ENCODE measurements at places on chromosomes 7 and 10.

- no peaks in the 10 kb centered on the region for H3K36me3 ChIP-seq
- H3K27me3 ChIP-seq = no peaks in the 10 kb centered on the region
- no peak overlapping the region for H3K27ac ChIP-seq
- no peaks in the 10 kb centered on the region for H3K4me1 ChIP-seq
Measured at GRCh38 chr10:58173391-58173790, 94.3 kb downstream of the IPMK start.

DNA sequence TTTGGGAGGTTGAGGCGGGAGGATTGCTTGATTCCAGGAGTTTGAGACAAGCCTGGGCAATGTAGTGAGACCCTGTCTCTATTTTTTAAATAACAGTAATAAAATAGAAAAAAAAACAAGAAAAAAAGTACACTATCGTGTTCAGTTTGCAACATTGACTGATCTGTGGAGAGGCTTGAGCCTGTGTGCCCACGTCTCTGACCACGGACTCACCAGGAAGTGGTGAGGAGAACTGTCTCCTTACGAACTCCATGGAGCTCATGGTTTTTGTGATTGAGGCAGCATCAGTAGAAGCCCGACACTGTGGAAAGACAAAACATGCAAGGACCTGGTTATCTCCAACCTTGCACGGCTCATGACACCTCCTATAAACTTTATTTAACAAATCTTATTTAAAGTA is 23.9 kb upstream of the DNAJB6 start:
- no peaks in the 10 kb centered on the region for H3K27me3 ChIP-seq
- H3K36me3 ChIP-seq = no peaks in the 10 kb centered on the region
- H3K27ac ChIP-seq = no peak overlapping the region
- DNase-seq = no peak
- H3K4me1 ChIP-seq = no peaks in the 10 kb centered on the region
- no peak overlapping the region for H3K4me3 ChIP-seq

- peak overlapping the region; percentile 87 for H3K27ac ChIP-seq
- H3K36me3 ChIP-seq = no peaks in the 10 kb centered on the region
- H3K4me1 ChIP-seq = peaks cover 18% of the 10 kb centered on the region
- H3K4me3 ChIP-seq = no peak overlapping the region
- no peaks in the 10 kb centered on the region for H3K27me3 ChIP-seq
Measured at GRCh38 chr7:2855386-2855785, 11.3 kb upstream of the GNA12 start.

- no peaks in the 10 kb centered on the region for H3K36me3 ChIP-seq
- H3K4me1 ChIP-seq = no peaks in the 10 kb centered on the region
- no peak for DNase-seq
- no peak overlapping the region for H3K27ac ChIP-seq
Measured at GRCh38 chr10:56551037-56551436, 190.0 kb upstream of the ZWINT start.

DNA sequence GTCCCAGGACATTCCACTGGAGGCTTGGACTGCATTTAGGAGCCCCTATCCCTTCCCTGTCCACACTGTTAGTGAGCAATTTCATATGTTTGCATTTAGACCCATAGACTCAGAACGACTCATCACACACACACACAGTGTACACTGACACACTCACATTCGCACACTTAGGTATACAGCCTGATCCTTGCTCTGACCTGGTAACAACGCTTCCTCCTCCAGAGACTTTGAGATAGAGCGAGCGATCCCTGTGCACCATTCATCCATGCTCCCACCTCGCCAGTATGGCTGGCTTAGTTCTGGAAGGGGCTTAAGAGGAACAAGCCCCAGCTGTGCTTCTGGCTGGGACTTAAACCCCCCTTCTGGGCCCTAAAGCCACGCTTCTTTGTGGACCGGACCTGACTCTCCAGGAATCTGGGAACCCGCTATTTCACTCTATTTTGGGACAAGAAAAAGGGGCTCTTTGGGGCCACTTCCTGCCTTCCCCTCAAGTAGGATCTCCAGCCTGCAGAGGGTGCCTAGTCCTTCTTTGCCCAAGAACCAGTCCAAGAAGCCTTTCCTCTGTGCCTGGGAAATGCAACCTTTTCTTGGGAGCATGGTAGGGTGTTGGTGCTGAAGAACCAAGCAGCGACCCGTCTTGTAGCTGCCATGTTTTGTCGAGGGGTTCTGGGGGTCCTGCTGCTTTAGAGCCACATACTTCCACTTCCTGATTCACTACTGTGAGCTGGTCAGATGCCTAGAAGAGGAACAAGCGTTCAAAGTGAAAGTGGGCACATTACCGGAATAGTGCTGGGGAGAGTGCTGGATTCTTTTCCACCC is 1.1 kb upstream of the HOXA13 start:
- H3K4me3 ChIP-seq = no peak overlapping the region
- no peak overlapping the region for H3K27ac ChIP-seq
- no peaks in the 10 kb centered on the region for H3K36me3 ChIP-seq
- no peaks in the 10 kb centered on the region for H3K4me1 ChIP-seq
- H3K27me3 ChIP-seq = peaks cover 98% of the 10 kb centered on the region

DNA sequence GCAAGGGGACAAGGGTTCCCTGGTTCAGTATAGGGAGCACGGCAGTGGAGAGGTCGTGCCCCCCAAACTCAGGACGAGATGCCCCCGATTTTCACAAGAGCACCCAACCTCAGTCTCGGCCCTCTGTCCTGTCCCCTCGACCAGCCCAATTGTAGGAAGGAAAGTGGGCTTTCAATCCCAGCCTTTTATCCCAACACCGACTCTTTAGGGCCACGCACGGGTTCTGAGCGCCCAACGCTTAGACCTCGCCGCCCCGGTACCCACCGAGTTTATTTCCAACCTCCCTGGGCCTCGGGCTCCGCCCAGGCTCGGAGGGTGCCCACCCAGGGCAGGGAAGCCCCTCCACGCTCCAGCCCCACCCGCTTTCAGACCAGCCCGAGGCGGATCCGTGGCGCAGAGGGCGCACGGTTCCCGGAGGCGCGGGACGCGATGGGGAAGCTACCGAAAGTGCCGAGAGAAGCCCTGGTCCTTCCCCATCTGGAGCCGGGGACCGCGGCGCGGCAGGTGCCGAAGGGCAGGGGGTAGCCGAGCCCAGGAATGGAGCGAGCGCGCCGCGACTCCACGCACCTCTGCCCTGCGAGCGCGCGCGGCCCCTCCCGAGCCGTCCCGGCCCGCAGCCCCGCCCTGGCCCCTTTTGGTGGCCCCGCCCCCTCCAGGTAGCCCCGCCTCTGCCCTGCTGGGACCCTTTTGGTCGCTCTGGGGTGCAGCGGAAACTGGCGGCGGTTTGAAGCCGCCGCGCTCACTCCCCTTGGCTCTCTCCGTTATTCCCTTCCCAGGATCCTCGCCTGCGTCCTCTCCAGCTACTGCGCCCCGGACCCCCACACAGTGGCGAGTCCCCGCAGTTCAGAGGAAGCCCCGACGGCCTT is 20.4 kb downstream of the GRID2IP start:
- peaks cover 76% of the 10 kb centered on the region for H3K27me3 ChIP-seq
- H3K4me1 ChIP-seq = no peaks in the 10 kb centered on the region
- H3K27ac ChIP-seq = no peak overlapping the region
- DNase-seq = peak; percentile 48
- H3K36me3 ChIP-seq = no peaks in the 10 kb centered on the region
- H3K4me3 ChIP-seq = peak overlapping the region; percentile 49

DNA sequence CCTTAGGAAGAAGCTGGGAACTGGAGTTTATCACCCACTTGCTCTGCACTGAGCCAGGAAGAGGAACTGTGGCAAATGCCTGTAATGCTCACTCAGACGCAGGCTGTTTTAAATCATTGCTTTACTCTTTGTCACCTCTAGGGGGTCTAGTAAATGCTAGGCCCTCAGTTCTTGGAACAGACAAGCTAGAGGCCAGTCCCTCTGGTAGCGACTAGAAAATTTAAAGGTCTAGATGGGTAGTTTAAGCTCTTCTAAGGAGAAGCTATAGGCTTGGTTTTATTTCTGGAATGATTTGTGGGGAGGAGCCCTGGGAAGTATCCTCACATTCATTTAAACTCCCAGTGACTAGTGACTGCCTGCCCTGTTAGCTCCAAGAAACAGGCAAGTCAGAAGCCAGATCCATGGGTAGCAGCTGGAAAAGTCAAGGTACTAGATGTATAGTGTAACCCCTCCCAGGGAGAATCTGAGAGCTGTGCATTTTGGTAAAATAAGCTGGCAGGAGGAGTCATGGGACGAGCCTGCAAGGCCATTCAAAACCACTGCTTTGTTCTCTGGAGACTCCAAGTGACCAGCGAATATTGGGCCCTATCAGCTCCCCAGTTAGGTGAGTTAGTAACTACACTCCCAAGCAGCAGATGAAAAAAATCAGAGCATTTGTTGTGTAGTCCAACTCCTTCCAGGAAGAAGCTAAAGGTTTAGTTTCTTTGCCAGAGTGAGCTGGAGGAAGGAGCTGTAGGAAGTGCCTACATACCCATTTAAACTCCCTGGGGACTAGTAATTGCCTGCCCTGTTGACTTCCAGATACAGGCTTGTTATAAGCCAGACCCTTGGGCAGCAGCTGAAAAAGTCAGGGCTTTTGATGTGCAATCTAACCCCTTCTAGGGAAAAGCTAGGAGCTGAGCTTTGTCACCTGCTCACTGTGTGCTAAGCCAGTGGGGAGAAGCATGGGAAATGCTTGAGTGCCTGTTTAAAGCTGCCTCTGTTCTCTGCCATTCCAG is 68.9 kb downstream of the DYNC1I1 start:
- H3K4me1 ChIP-seq = peaks cover 20% of the 10 kb centered on the region
- H3K36me3 ChIP-seq = no peaks in the 10 kb centered on the region
- peak overlapping the region; percentile 82 for H3K27ac ChIP-seq

DNA sequence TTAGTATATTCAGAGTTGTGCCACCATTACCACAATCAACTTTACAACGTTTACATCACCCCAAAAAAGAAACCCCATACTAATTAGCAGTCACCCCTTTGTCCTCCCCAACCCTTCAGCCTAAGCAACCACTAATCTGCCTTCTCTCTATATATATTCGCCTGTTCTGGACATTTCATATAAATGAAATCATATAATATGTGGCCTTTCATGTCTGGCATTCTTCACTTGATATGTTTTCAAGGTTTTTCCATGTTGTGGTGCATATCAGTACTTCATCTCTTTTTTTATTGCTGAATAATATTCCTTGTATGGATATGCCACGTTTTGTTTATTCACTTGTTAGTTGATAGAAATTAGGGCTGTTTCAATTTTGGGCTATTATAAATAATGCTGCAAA is 70.4 kb downstream of the AASS start:
- peaks cover 16% of the 10 kb centered on the region for H3K36me3 ChIP-seq
- no peak overlapping the region for H3K27ac ChIP-seq
- no peaks in the 10 kb centered on the region for H3K27me3 ChIP-seq
- DNase-seq = no peak
- H3K4me1 ChIP-seq = no peaks in the 10 kb centered on the region
- no peak overlapping the region for H3K4me3 ChIP-seq

- no peak overlapping the region for H3K4me3 ChIP-seq
- H3K27ac ChIP-seq = no peak overlapping the region
- no peaks in the 10 kb centered on the region for H3K27me3 ChIP-seq
- no peak for DNase-seq
Measured at GRCh38 chr7:30646154-30646553, 36.1 kb downstream of the CRHR2 start.

DNA sequence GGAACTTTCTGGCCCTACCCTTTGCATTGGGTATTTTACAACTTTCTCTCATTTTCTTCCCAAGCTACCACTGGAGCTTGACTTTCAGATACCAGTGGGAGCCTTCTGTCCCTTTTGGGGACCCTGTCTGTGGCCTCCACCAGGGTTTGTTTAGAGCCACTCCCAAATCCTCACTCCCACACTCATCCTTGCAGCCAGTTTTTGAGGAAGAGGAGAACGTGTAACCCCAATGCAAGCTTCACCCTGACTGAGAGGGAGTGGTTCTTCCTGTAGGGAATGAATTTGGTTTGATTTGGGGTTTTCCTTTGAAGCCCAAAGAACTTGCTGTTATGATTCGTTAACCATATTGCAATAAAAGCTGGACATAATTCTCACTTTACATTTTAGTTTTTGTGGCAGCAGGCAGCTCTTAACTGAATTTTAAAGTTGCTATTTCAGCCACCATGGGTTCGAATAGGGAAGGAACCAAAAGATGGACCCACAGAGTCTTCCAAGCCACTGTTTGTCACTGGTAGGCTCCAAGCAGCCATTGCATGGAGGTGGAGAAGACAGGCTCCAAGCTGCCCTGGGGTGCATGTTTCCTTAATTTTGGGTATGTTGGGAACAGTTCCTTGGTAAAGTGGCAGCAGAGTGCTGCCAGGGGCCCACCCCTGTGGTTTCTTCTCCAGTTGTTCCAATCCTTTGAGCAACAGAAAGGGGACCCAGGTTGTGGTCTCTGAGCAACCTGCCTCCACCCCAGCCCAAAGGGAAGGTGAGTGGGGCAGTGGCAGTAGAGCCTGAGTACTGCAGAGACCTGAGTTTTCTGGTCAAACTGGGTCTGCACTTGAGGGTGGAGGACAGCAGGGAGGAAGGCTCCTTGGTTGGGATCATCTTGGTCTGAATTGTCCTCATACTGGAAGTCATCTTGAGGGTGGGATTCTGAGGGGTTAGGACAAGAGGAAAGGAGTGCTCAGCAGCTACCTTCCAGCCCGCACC is 5.1 kb downstream of the EVX1 start:
- peaks cover 100% of the 10 kb centered on the region for H3K27me3 ChIP-seq
- H3K36me3 ChIP-seq = no peaks in the 10 kb centered on the region
- no peak overlapping the region for H3K27ac ChIP-seq
- H3K4me1 ChIP-seq = peaks cover 10% of the 10 kb centered on the region

GRCh38 chr7:97959046-97959445 is 30.9 kb downstream of the OCM2 start:
- H3K27me3 ChIP-seq = no peaks in the 10 kb centered on the region
- no peak overlapping the region for H3K27ac ChIP-seq
- H3K4me1 ChIP-seq = peaks cover 10% of the 10 kb centered on the region
- DNase-seq = no peak
- H3K36me3 ChIP-seq = no peaks in the 10 kb centered on the region

DNA sequence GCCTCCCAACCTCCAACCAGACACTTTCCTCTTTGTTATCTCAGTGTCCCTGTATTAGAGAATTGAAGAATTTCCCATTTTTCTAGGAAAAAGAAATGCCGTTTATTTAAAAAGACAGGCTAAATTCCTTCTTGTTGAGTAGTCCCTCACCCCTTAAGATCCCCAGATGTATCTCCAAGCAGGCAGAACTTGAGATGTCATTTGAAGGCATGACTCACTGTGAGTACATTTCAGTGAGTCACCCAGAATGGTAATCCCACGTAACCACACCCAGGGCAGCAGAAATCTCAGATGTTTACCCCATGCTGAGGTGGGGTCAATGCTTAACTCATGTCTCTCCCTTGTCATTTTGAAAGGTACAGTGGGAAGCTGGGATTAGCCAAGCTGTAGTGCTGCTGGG is 4.4 kb downstream of the ZNF655 start:
- no peak overlapping the region for H3K4me3 ChIP-seq
- no peaks in the 10 kb centered on the region for H3K27me3 ChIP-seq
- peaks cover 44% of the 10 kb centered on the region for H3K36me3 ChIP-seq

- H3K27ac ChIP-seq = no peak overlapping the region
- DNase-seq = no peak
- H3K36me3 ChIP-seq = no peaks in the 10 kb centered on the region
- peaks cover under 1% of the 10 kb centered on the region for H3K4me1 ChIP-seq
Measured at GRCh38 chr10:28910956-28911355, 233.6 kb downstream of the BAMBI start.

All from cardiac muscle cell (in vitro differentiated cells and primary cell).